Fibroblast of lung (primary cell): ENCODE measurements at places on chromosomes 16 and 17.

GRCh38 chr16:84502075-84502474 lies 2.4 kb downstream of the MEAK7 start:
- no peak for DNase-seq

- DNase-seq = no peak
These were observed 431.2 kb downstream of the SLC39A11 start for GRCh38 chr17:72661116-72661944.

- no peak for DNase-seq
These were observed 76.0 kb downstream of the CREBBP start for GRCh38 chr16:3804426-3805016.

GRCh38 chr16:28260193-28260592 lies 32.1 kb upstream of the SBK1 start:
- peak; percentile 20 for DNase-seq

DNA sequence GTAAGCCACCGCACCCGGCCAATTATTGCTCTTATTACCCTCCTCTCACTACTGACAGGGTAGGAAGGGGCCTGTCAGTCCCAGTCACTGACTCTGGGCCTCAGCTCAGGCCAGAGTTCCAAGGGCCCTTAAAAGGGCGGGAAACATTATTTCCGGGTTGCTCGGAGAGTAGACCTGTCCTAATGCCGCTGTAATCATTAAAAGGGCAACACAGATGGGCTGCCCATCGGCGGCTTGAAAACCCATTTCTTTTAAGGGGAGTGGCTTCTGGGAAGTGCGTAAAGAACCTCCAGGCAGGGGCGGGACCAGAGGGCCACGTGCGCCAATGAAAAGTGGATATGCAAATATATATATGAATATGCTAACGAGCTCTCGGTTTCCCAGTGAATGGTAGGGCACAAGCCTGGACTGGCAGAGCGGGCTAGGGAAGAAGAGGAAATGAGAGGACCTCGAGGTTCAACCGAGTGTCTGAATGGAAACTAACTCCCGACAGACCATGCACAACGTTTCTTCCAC lies 26.6 kb downstream of the PIPOX start:
- DNase-seq = no peak

GRCh38 chr17:17412326-17412725 lies 64.5 kb upstream of the MED9 start:
- no peak for DNase-seq

DNA sequence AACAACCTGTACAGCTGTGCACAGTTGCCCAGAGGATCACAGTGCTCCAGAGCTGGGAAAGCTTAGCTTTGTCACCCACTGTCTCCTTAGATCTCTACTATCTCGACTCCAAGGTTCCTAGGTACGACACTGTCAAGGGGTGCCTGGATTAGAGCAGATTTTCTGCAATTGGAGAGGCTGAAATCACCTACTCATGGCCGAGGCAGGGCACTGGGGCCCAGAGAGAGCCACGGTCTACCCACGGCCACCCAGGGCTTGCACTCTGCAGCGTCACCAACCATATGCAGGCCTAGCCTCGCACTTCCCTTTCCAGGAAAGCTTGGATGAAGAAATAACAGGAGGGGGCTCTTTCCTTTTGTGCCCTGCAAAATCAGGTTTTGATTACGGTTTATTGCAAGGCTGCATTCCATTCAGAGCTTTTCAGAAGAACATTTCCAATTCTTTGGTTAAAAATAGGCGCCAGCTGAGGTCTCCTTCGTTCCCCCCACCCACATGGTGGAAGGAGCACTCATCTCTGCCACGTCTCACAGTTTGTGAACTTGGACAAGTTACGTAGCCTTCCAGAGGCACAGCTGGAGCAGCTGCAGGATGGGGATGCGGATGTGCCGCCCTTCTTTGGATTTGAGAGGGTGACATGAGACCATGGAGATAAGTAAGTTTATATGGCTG lies 80.0 kb downstream of the IRX5 start:
- DNase-seq = no peak

DNA sequence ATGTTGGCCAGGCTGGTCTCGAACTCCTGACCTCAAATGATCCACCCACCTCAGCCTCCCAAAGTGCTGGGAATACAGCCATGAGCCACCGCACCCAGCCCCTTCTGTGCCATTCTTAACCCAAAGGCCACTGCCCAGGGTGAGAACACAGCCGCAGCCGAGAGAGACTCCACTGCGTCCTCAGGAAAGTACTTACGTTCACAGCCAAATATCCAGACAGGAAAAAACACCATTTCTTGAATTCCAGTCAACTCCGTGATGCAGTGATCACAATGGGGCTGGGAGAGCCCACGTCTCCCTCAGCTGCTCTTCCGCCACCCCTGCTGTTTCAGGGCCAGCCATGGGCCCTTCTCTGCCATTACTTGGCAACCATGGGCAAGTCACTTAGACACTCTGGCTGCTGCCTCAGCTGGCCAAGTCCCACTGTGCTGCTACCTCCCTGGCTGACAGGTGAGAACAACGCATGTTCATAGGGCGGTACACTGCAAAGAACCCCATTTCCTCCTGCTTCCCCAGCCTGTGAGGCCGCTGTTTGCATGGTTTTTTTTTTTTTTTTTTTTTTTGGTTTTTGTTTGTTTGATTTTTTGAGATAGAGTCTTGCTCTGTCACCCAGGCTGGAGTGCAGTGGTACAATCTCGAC lies 4.3 kb downstream of the CDIP1 start:
- DNase-seq = no peak

DNA sequence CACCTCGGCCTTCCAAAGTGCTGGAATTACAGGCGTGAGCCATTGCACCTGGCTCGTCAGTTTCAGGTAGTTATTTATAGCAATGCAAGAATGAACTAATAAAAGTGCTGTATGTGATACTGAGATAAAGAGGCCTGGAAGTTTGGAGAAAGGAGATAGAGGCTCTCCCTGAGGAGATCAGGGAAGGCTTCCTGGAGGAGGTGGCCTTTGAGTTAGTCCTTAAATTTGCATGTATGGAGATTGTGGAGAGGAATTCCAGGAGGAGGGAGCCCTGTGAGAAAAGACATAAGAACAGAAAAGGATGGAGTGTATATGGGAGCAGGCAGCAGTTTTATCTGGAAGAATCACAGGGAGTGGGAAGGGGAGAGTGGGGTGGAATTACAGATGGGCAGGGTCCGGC lies 276.6 kb upstream of the EEF2KMT start:
- no peak for DNase-seq

DNA sequence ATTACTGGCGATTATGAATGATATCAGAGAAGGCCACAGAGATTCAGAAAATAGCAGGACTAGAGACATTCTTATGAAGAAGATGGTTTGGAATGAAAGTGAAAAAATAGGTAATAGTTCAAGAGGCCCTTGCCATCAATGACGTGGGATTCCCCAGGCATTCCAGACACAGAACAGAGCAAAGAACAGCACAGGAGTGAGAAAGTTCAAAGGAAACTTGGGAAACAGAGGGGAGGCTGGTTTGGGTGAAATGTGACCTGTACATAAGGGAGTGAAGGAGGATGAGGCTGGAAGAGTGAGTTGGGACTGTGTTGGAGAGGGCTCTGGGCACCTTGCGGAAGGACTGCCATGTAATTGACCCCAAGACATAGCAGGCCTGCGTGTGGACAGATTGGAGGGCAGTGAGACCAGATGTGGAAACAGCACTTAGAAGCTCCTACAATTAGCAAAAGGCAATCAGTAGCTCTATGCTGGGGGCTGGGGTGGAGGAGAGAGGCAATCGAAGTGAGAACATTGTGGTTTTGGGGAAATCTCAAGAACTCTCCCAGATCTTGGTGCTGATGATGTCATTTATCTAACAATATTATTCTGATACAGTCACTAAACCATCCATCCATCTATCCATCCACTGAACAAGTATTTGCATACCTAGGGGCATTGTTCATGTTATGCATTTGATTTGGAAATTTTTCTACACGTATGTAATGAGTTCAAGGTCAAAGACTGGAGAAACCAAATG lies 365.3 kb upstream of the ZFHX3 start:
- no peak for DNase-seq

- no peak for DNase-seq
These were observed 255.4 kb upstream of the CACNG5 start for GRCh38 chr17:66579556-66579955.

DNA sequence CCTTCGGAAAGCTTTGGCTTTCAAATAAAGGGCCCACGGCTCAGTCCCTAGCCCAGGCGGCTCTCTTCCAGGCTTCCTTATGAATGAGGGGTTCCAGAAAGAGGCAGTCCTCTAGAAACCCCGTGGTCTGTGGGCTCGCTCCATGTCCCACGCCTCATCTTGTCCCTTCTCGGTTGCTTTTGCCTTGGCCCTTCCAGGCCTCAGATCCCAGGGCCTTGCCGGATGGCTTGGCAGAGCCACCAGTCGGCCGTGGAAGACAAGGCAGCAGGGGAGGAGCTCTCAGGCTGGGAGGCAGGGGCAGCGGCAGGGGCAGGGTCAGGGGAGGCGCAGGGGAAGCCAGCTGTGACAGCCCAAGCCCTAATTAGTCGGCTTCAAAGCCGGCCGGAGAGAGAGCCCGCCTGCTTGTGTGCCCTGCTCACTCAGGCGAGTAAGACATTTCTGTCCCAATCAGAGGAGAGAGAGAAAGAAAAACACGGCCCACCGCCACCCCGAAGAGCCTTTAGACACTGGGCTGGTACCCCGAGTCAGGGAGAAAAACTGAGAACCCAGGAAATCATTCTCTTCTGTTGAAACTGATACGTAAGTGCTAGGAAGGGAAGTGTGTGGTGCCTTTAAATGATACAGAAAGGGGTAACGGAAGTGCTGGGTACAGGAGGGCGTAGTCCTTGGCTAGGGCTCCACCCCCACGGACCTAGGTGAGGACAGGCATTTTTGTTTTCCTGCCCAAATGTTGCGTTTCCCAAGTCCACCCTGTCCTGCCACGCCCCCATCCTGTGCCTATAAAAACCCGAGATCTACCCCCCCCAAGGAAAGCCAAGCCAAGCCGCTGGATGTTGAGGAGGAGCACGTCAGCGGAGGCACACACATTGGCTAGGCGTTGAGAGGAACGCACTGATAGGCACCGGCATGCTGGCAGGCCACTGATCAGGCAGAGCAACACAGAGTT lies 27.8 kb upstream of the MEIOC start:
- DNase-seq = peak; percentile 44

DNA sequence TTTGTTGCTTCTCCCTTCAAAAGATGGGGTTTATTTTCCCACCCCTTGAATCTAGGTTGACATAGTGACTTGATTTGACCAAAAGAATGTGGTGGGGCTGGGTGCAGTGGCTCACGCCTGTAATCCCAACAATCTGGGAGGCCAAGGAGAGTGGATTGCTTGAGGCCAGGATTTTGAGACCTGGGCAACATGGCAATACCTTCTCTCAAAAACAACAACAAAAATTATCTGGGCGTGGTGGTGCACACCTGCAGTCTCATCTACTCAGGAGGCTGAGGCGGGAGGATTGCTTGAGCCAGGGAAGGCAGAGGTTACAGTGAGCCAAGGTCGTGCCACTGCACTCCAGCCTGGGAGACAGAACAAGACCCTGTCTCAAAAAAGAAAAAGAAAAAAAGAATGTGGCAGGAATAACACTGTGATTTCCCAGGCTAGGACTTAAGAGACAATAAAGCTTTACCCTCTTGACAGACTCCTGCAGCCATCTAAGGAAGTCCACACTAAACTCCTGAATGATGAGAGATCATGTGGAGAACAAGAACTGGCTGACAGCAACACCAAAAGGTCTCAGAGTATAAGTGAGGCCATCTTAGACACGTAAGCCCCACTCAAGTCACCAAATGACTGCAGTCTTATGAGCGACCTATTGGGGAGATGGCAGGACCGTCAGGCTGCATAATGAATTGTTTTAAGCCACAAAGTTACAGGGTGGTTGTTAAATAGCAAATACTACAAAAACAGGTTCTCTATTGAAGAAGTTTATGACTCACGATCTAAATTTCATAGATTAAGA lies 37.0 kb downstream of the FBXL20 start:
- peak; percentile 29 for DNase-seq

DNA sequence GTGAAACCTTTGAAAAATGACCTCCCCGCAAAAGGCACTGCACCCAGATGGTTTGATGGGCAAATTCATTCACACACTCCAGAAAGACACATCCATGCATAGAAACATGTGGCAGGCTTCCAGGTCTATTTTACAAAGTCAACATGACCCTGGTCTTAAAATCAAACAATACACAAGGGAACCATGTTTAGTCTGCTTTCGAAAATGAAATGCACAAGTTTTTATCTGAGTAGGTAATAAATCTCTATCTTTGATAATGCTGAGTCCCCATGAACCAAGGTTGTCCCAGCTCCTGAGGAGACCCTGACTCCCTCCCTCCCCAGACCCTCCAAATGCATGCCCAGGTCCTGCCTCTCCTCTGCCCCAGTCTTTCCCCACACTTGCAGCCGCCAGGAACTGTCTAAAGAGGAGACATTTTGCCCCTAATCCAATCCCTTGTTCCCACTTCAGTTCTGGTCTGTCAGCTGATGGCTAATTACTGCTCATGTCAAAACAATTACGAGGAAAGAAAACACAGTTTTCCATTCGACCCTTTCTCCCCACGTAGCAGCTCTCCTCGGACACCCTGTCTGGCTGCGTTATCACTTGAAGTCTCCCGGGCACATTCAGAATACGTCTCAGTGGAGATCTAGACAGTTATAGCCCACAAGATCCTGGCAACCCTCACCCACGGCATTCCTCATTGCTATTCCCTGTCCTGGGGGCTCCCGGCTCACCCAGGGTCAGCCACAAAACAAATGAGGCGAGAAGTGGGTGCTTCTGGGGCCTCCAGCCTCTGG lies 68.8 kb upstream of the RCVRN start:
- no peak for DNase-seq
